ENCODE measurements at places on chromosomes 12 and 14.

GRCh38 chr14:50010752-50011151 is 105.6 kb downstream of the VCPKMT start:
- DNase-seq, result no peak

DNA sequence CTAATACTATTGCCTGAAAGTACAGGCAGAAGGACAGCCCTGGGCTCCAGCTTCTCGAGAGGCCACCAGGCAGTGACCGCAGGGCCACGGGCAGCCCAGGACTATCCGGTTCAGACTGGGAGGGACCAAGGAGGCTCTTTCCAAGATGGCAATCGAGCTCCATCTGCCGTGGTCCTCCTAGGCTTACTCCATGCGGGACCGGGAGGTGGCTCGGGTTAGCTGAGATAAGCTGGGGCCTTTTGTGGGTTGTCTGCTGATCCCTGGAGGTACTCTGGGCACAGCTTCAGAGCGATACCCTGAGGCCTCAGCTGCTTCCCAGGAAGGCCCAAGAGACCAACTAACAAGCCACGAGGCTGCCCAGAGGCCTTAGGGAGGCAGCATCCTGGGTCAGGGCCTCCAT is 33.1 kb downstream of the SNRNP35 start:
- DNase-seq, result no peak

DNA sequence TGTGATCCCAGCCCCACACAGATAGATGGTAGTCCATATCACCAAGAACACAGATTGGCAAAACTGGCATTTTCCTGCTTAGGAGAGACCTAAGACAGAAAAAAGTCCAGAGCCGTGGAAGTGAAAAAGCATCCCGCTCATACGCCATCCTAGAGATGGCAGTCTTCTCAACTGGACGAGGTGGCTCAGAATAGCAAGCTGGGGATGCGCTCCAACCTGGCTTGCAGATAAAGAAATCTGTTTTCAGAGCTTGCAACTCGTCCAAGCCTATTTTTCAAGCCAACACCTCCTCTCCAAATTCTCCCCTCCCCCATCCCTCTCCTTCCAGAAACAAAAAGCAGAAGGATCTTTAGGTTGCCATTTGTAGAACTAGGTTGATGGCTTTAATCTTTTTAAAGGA is 74.3 kb upstream of the OTX2 start:
- no peak for DNase-seq

DNA sequence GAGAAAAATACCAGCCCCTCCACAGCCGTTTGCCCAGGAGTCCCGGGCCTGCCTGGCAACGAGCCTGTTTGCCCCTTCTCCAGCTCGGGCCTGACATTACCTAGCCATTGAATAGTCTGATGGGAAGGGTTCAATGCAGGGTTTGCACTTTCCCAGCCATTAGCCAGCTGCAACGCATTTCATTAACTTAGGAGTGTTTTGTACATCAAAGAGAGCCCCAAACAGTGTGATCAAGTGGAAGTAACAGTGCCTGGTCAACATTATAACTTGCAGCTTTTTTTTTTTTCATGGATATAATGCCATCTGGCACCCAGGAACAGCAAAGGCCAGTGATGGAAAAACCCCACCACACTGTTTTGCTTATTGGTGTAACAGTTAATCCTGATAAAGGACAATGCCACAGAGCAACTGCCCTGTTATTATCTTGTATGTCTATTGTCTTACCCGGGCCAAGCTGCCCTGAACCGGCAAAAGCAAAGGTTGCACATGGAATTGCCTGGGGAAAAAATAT is 38.0 kb downstream of the BTG1 start:
- DNase-seq, result no peak

DNA sequence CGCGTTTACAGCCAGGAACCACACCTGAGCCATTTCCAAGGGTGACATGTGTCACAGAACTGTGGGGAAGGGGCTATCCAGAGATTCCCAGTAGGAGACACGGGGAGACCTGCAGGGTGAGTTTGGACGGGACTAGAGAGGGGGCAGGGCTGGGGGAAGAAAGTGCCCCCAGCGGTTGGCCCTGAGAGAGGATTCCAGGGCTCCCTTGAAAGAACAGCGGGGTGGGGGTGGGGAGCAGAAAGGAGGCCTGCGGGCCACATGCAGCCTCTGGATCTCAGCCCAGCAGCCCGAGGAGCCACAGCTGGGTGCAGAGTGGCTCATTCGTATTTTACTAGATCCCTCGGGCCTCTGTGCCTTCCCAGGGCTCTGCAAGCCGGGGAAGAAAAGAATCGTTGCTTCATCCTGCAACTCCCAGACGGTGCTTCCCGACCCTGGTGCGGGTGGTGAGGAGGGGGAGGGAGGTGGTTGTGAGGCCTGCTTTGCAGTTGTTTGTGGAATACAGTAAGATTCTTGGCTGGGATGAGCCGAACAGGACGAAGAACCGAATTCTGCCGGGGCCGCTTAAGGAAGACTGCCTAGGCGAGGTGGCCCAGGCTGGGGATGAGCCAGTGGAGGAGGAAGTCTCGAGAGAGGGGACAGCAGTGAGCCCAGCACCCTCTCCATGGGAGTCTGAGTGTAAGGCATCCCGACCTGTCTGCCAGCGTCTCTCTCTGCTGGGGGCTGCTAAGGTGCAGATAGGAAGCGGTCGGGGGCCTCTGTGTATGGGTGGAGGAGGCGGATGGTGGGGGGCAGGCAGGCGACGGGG is 36.1 kb upstream of the ANKRD9 start:
- DNase-seq, result no peak

GRCh38 chr14:67815573-67816225 is 691 bp downstream of the ZFYVE26 start:
- no peak for DNase-seq

DNA sequence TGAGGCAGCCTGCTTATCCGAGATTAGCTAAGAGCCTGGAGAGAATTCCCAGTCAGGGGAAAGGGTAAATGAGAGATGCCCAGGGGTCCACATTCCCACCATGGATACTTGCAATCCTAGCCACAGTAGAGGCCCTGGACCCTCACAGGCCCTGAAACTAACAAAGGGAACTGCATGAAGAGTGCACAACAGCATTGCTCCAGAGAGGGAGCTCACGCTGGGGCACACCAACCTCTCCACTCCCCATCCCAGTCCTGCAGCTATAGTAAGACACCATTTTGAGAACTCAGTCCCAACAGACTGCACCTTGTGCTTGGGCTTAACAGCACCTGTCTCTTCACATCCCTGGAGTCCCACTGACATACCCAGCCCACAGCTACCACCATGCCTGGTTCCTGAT is 30.5 kb downstream of the CEP83 start:
- DNase-seq, result no peak

- DNase-seq, result no peak
Measured at GRCh38 chr12:113247123-113248050, 26.1 kb downstream of the TPCN1 start.

DNA sequence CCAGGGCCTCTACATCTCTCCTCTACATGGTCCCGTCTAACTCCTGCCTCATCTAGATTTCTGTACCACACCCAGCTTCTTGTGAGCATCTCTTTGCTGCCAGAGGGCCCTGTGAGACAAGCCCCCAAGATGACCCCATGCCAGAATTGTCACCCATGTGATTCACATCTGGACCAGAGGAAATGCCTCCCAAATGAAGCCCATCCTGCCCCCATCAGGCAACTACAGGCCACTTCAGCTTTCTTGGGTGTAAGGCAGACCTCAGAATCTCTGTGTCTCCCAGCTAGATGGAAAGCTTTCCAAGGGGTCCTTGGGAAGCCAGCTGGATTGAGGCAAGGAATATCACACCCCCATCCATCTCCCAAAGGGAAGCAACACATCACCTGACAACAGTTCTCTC is 9.3 kb upstream of the OAS3 start:
- no peak for DNase-seq

DNA sequence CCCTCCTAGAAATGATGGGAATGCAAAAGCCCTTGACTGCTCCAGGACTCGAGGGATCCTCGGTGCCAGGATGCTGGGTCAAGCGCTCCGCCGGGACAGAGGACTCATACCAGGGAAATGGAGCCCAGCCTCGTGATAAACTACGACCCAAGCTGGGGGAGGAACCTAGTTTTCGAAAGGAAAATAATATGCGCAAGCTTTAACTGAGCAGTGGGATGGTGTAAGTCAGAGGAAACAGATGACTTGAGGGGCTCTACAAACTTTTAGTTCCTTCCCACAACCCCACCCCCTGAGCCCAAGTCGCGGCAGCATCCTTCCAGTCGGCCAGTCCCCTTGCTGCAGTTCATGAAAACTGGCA is 654 bp upstream of the SUPT16H start:
- no peak for DNase-seq

DNA sequence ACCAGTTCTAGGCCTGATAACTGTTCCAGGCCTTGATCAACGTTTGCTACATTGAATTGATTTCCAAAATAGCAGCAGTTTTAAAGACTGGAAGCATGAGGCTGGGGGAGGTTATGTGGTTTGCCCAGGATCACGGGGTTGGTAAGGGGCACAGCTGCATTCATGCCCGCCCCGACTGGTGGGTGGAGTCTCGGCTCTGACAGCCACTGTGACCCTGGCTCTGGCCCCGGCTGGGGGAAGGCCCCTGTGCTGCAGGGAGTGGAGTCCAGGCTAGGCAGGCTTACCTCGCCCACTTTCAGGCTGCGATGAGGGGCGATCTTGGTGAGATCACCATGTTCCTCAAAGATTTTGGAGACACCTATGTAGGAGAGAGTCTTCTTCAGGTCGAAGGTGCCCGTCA is 13.3 kb upstream of the SERPINA9 start:
- DNase-seq, result no peak

- no peak for DNase-seq
Measured at GRCh38 chr14:46290706-46291105, 360.9 kb downstream of the RPL10L start.
